AG04450 (cell line): ENCODE measurements at places on chromosomes 2 and 18.

DNA sequence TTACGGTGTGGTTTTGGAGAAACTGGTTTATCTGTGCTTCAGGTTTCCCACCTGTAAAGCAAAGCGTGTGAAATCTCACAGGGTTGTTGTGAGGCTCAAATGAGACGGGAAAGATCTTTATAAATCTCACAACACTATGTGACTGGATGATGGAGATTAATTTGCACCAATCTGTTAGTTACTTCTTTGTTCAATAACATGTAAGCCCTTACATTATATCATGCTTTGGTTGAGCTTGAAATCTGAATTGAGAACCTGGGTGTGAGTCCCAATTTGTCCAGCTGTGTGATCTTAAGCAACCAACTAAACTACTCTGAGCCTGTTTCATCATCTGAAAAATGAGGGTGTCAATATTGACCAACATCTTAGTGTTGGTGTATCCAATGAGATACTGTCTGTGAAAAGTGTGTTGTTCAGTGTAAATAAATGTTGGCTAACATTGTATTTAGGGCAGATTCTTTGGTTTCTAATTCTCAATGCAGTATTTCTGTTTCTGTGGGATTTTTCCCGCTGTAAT, 741 bp upstream of the GCKR start:
- DNase-seq: no peak

DNA sequence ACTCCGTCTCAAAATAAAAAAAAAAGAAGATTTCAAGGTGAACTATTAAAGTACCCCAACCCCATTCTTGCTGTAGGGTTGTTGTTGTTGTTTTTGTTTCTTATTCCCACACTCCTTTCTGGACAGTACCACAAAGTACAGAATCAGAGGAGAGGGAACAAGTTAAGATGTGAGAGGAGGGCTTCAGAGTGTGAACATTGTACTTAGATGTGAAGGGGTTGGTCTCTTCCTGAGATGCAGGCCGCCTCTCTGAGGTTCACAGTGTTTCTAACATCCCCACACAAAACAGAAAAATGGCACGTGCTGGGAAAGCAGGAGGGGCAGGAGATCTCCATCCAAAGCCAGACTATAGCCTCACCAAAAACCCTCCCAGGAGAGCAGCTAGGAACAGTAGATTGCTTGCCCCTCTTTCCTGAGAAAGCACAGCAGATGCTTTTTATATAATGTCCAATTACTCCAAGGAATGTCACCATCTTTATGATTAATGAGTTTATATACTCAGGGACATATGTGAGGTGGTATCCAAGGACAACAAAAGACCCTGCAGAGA, 22.6 kb downstream of the ADD2 start:
- no peak for DNase-seq

- DNase-seq: no peak
These were observed 176.0 kb upstream of the COL3A1 start for GRCh38 chr2:188798159-188798558.

- no peak for DNase-seq
These were observed 100.1 kb upstream of the MAP2 start for GRCh38 chr2:209323738-209324137.
